Spleen (tissue), 13 donors: ENCODE measurements at places on chromosomes 3 and 15.
A peak's percentile ranks its signal among the peaks of the same experiment; 100 is the strongest.

DNA sequence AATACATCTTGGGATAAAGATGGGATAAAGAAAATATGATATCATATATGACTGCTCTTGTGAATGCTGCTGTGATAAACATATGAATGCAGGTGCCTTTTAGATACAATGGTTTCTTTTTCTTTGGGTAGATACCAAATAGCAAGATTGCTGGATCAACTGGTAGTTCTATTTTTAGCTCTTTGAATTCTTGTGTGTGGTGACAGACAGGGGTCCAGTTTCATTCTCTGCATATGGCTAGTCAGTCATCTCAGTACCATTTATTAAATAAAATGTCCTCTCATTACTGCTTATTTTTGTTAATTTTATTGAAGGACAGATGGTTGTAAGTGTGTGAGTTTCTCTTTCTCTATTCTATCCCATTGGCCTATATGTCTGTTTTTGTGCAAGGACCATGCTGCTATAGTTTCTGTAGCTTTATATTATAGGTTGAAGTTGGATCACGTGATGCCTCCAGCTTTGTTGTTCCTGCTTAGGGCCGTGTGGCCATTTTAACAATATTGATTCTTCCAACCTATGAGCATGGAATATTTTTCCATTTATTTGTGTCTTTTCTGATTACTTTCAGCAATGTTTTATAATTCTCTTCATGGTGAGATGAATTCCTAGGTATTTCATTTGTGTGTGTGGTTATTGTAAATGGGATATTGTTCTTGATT, 1089.8 kb upstream of the CADM2 start:
- H3K27ac ChIP-seq = no peak overlapping the region
- H3K4me3 ChIP-seq = no peak overlapping the region
- DNase-seq = no peak

DNA sequence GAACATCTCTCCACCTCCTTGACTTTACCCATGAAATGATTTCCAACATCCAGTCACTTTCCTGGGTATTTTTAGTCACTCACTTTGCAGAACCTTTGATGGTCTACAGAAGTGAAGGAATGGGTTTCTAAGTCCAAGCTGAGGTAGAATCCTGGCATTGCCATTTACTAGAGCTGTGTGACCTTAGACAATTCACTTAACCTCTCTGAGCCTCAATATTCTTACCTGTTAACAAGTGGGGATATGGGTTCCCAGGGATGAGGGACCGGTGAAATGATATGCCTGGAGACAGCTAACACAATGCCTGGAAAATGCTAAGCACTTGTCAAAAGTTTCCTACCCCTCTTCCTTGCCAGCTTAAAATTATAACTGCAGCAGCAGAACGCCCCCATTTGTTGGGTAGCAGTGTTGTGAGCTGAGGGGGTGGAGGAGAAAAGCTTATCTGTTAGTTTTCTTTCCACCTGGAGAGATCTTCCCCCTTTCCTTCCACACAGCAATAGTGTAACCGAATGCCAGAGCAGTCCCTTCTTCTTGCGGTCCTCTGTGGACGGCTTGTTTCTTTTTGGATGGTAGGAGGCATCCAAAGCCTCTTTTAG, 319.2 kb upstream of the LRRFIP2 start:
- H3K27ac ChIP-seq = no peak overlapping the region
- no peak for DNase-seq
- peaks cover 5% of the 10 kb centered on the region for H3K36me3 ChIP-seq
- peaks cover 28% of the 10 kb centered on the region for H3K4me1 ChIP-seq
- H3K27me3 ChIP-seq = no peaks in the 10 kb centered on the region
- no peak overlapping the region for H3K4me3 ChIP-seq

GRCh38 chr3:168040607-168041208, 55.0 kb downstream of the GOLIM4 start:
- peaks cover 51% of the 10 kb centered on the region for H3K36me3 ChIP-seq
- no peak for DNase-seq
- H3K27ac ChIP-seq = no peak overlapping the region
- no peak overlapping the region for H3K4me3 ChIP-seq

DNA sequence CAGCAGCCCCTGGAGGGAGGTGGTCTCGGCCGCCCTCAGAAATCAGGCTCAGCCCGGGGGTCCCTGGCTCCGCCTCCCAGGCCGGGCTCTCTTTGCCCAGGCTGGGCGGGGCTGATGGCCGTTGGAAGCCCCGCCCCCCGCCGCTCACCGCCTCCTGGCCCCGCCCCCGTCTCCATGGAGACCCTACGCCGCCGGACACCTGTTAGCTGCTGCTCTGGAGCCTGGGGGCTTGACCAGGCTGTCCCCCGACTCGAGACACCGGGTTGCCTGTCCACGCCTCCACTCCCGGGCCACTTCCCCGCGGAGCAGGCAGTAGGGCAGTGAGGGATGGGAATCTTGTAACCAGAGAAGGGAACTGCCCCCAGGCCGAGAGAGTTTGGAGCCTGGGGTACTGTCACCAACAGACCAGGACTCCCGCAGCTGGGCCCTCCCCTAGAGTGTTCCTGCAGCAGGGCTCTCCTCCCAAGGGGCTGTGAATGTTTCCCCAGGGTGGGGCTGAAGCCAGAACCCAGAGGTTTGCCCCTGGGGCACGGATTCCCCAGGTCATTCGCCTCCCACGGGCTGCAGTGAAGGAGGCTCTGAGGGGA, 27.8 kb upstream of the RPL32 start:
- no peaks in the 10 kb centered on the region for H3K36me3 ChIP-seq
- H3K4me3 ChIP-seq = peak overlapping the region; percentile 43
- peaks cover 3% of the 10 kb centered on the region for H3K4me1 ChIP-seq
- no peaks in the 10 kb centered on the region for H3K27me3 ChIP-seq
- DNase-seq = peak; percentile 85

- peak; percentile 19 for DNase-seq
- peaks cover 71% of the 10 kb centered on the region for H3K4me1 ChIP-seq
- H3K27me3 ChIP-seq = no peaks in the 10 kb centered on the region
- H3K4me3 ChIP-seq = no peak overlapping the region
- no peaks in the 10 kb centered on the region for H3K36me3 ChIP-seq
Measured at GRCh38 chr3:5007873-5008272, 28.6 kb downstream of the BHLHE40 start.

DNA sequence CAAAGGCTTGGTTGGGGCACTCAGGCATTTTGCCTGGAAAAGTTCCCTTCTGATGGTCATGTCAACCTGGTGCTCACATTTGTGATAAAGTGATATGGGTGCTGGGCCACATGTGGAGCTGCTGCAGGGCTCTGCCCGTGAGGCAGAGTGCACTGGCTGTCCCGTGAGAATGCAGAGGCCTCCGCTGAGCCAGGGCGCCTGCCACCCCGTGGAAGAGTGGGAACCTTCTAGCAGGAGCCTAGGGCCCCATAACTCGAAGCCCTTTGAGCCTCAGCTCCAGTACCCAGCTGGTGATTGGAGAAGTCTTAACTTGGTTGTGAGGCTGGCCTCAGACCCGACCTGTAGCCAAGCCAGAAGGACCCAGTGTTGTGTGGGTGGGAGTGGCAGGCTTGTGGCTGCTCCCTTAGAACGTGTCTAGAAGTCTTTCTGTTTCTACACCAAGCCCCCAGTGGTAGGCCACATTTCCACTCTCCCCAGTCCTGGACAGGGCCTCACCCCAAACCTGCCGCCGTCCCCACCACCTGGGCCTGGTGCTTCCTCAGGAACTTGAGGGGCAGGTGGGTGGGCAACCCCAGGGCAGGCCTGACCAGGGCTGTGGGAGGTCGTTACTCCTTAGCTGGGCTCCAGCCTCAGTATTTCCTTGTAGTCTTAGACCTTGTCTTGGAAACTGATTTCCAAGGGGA, 19.7 kb downstream of the SEC61A1 start:
- peaks cover 51% of the 10 kb centered on the region for H3K4me1 ChIP-seq
- H3K27ac ChIP-seq = no peak overlapping the region
- H3K4me3 ChIP-seq = no peak overlapping the region
- H3K27me3 ChIP-seq = no peaks in the 10 kb centered on the region
- H3K36me3 ChIP-seq = peaks cover 55% of the 10 kb centered on the region

DNA sequence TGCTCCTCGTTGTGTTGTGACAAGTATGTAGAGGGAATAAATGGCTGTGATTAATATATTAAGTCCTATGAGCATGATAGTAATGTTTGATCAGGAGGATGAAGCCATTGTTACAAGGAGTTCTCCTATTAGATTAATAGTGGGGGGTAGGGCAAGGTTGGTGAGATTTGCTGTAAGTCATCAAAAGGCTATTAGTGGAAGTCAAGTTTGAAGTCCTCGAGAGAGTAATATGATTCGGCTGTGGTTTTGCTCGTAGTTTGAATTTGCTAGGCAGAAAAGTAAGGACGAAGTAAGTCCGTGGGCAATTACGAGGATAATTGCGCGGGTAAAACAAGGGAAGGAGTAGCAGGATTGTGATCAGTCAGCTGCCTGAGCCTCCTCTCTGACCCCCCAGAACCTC, 26.0 kb upstream of the BUB1B start:
- no peak overlapping the region for H3K27ac ChIP-seq
- no peaks in the 10 kb centered on the region for H3K4me1 ChIP-seq
- H3K27me3 ChIP-seq = no peaks in the 10 kb centered on the region
- DNase-seq = no peak
- H3K36me3 ChIP-seq = no peaks in the 10 kb centered on the region

DNA sequence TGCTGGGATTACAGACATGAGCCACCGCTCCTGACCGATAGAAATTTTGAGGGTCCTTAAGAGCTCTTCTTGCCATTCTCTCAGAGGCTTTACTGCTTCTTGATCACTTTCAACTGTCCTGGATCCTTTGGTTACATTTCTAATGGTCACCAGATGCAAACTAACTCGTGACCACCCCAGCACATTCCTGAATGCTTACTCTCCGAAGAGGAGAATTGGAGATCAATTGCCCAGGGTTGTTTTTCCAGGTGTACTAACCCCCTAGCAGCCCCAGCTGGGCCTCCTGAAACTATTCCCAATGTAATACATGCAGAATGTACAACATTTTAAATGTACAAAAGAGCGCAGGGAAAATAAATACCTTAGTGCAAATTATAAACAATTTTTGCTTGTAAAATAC, 65.1 kb upstream of the TBL1XR1 start:
- no peaks in the 10 kb centered on the region for H3K36me3 ChIP-seq
- no peaks in the 10 kb centered on the region for H3K27me3 ChIP-seq
- no peak overlapping the region for H3K27ac ChIP-seq
- DNase-seq = no peak

GRCh38 chr15:96160800-96161199, 169.7 kb upstream of the NR2F2 start:
- peak overlapping the region; percentile 63 for H3K27ac ChIP-seq
- no peak overlapping the region for H3K4me3 ChIP-seq
- no peak for DNase-seq
- H3K4me1 ChIP-seq = peaks cover 5% of the 10 kb centered on the region
- H3K36me3 ChIP-seq = no peaks in the 10 kb centered on the region
- H3K27me3 ChIP-seq = no peaks in the 10 kb centered on the region

DNA sequence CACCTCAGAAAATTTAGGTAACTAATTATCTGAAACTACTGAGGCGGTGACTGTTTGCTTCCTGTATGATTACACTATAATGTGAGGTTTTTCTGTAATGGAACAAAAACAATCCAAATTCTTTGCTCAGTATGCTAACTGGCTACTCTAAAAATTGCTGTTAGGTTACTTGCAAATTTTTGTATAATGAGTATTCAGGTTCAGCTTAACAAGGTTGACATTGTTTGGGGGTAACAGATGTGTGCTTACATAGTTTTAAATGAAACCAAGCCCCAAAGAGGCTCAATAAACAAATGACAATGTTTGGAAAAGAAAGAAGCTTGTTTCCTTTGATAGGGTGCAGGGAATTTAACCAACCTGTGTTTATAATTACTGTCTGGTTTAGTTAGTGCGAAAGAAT, 414.5 kb upstream of the MDFIC2 start:
- H3K27ac ChIP-seq = no peak overlapping the region
- H3K36me3 ChIP-seq = no peaks in the 10 kb centered on the region
- no peaks in the 10 kb centered on the region for H3K27me3 ChIP-seq
- DNase-seq = no peak

DNA sequence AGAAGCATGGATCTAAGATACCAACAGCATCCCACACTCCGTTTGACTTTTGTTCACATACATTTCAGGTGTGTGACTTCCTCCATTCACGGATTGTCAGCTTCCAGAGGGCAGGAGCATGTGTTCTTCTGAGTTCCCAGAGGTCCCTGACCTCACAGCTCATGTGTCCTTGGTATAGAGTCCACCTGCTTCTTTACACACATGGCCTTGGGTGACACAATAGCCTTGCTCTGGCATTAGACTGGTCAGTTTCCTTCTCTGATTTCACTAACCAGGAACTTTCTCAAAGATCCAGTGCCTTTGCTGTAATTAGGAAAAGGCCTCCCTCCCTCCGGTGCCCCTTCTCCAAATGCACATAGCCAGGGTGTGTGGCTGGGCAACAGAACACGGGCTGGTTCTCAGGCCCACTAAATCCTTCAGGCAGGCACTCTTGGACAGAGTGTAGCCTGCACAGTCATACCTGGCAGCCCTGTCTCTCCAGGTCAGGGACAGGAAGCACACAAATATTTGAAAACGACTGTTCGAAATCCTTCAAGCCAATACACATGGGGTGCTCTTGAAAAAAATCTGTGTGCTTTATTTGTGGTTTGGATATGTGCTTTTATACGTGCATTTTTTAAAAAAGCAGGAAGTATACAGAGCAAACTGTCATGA, 81.1 kb downstream of the TRIM42 start:
- H3K36me3 ChIP-seq = no peaks in the 10 kb centered on the region
- H3K27me3 ChIP-seq = no peaks in the 10 kb centered on the region
- H3K4me1 ChIP-seq = no peaks in the 10 kb centered on the region
- no peak for DNase-seq
- H3K27ac ChIP-seq = no peak overlapping the region

DNA sequence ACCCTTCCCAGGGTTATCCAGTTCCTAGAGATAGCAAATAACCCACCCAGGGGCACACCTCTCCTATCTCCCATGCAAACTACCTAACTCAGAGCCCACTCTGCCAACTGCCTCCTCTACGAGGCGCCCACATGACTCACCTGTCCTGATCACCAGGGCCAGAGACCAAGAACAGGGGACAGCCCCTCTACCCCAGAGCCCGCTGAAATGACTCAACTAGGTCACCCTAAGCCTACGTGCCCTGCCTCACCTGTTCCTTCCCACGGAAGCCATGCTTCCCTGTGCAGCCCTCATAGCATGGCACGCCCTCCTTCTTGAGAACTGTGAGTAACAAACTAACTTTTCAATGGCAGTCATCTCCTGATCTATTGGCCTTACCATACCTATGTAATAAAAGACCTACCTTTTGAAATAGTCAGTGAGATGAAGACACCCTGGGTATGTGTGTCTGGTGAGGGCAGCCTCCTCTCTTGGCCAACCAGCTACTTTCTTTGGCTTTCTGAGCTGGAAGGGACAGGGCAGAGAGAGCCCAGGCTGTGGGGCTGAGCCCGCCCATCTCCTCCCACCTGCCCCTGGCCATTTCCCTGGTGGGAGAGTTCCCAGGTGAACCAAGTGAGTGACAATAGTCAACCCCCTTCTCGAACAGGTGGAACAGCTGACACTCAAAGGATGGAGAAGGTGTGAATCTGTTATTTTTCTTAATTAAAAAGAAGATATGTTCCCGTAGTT, 25.5 kb upstream of the PRR23E start:
- H3K27me3 ChIP-seq = peaks cover 16% of the 10 kb centered on the region
- peaks cover 2% of the 10 kb centered on the region for H3K4me1 ChIP-seq
- H3K4me3 ChIP-seq = no peak overlapping the region
